HFFc6 (cell line): ENCODE measurements at places on chromosomes 2 and 18.

GRCh38 chr18:62716619-62717168 lies 1.4 kb downstream of the PHLPP1 start:
- DNase-seq = no peak

DNA sequence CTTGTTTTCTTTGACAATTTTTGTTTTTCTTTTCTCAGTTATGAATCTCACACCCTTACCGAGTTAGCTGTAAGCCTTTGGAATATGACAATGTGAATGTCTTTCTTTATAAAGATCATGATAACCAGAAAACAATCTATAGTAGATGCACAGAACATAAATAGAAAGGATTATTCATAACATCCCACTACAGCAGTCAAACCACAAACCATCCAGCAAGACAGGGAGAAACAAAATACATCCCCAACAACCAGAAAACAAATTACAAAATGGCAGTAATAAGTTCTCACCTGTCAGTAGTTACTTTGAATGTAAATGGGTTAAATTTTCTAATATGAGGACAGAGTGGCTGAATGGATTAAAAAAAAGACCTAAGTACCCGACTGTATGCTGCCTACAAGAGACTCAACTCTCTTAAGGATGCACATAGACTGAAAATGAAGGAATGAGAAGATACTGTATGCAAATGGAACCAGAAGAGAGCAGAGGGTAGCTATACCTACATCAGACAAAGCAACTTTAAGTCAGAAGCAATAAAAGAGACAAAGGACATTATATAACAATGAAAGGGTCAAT lies 124.6 kb downstream of the ZNF532 start:
- no peak for DNase-seq

DNA sequence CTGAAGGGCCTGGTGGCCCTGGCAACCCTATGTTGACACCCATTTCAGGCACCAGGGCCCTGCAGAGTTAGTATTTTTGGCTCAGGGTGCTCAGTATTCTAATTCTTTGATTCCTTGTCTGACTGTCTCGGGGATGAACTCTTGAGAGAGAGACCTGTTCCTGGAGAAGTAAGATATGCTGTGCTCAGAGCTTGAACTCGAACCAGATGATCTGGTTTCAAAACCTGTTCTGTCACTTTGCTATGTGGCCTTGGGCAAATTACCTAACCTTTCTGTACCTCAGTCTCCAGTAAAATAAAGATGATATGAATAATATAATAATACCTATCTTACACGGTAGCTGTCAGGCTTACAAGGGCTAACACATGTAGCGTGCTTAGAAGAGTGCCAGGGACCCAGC lies 294.2 kb downstream of the DYSF start:
- no peak for DNase-seq

DNA sequence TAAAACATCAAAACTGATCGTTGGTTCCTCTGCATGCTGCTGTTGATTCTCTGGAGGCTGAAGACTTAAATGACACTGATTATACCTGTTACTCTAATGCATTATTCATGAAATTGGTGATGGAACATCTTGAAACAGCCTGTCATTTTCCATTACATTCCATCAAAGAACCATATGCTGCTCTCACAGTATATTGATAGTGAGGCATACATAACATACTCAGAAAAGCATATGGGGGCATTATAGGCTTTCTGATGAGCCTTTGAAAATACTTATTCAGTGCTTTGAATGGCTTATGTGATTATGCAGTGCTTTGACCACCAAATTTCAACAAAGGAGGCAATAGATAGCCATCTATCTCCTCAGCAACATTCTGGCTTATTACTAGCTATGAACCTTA lies 392.1 kb downstream of the CDH19 start:
- DNase-seq = no peak

- no peak for DNase-seq
Observed at GRCh38 chr2:101750688-101751087, 53.2 kb downstream of the MAP4K4 start.

DNA sequence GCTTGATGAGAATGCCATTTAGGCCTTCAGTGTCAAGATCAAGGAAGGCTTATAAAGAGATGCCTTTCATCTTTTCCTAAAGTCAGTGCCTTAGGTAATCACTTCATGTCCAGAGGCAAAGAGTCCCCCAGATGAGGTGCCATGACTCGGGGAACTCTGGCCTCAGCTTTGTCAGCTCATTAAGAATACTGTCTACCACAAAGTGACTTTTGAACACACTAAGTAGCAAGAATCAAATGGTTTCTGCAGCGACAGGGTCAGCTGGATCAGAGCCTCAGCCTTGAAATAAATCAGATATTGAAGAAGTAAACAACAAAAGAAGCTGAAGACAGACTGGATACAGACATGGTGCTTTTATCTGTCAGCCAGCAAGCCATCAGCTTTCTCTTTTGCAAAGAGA lies 120.1 kb upstream of the SLC39A10 start:
- DNase-seq = no peak

GRCh38 chr2:212619954-212620353 lies 81.4 kb upstream of the ERBB4 start:
- peak; percentile 19 for DNase-seq

DNA sequence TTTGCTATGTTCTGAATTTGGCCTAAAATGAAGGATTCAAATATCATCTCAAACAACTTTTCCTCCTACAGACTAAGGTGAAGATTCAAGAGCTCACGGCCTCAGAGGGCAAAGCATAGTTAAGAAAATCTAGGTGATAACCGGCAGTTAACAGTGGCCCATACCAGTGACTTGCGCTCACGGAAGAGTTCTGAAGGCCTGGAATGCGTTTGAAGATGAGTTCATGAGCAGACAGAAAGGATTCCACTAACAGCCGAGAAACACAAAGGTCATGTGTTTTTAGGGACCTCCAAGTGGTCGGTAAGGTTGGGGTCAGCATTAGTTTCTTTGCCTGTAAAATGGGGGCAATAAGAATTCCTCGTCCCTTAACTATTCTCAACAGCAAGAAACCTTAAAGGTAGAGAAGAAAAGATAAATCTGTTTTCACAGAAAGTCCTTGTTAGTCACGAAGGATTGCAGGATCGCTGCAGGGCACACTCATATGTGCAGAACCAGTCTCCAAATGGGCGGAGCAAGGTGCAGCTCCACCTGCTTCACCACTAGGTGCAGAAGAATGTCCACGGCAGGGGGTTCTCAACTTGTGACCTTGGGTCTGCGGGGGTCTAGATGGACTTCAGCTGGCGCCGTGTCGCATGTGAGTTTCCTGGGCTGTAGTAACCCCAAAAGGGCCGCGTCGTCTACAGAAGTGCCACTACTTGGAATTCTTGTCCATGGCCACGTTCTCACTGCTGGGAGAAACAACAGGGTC lies 708 bp upstream of the RPIA start:
- DNase-seq = no peak

GRCh38 chr2:98145070-98145469 lies 58.1 kb downstream of the VWA3B start:
- DNase-seq = no peak

DNA sequence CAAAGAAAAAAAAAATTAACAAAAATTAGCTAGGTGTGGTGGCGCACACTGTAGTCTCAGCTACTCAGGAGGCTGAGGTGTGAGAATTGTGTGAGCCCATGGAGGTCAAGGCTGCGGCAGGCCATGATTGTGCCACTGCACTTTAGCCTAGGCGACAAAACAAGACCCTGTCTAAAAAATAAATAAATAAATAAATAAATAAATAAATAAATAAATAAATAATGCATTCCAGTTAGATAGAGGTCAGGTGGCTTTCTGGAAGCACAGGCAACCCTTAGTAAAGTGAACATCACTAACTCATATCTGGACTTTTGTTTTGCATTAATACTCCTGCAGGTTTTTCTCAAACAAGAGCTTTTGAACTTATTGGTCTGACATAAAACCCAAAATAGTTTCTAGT lies 206.8 kb downstream of the L3MBTL4 start:
- DNase-seq = no peak

DNA sequence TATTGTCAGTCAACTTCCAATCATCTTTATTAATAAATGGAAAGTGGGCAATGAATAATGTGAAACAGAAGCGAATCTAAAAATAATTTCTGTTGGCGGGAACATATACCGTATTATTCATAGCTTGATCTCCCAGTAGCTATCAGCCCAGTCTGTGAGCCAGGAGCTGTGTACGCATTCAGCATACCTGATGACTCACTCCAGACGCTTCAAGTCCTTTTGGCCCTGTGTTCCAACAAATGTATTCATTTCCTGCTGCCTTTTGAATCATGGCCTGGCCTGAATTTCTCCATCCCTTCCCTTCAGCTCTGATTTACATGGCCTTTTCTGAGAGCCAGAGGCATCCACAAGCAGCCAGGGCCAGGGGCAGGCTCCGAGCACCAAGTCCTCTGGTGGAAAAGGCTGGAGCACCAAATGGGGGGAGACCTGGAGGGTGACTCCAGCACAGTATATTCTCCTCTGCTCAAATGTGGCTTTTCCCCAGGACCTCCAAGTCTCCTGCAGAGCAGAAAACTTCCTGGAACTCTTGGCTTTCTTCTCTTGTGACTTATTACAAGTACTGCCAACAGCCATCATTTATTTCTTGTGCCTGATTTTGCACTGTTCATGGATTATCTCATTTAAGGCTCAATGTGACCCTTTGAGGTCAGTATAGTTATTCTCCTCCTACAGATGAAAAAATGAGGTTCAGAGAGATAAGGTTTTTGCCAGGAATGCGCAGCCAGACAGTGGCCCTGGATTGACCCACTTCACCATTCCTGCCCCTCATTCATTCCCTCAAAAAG lies 108.7 kb downstream of the EN1 start:
- peak; percentile 93 for DNase-seq

- no peak for DNase-seq
Observed at GRCh38 chr2:108806371-108807113, 20.0 kb downstream of the CCDC138 start.

GRCh38 chr2:38583994-38584393 lies 18.7 kb downstream of the HNRNPLL start:
- DNase-seq = no peak

DNA sequence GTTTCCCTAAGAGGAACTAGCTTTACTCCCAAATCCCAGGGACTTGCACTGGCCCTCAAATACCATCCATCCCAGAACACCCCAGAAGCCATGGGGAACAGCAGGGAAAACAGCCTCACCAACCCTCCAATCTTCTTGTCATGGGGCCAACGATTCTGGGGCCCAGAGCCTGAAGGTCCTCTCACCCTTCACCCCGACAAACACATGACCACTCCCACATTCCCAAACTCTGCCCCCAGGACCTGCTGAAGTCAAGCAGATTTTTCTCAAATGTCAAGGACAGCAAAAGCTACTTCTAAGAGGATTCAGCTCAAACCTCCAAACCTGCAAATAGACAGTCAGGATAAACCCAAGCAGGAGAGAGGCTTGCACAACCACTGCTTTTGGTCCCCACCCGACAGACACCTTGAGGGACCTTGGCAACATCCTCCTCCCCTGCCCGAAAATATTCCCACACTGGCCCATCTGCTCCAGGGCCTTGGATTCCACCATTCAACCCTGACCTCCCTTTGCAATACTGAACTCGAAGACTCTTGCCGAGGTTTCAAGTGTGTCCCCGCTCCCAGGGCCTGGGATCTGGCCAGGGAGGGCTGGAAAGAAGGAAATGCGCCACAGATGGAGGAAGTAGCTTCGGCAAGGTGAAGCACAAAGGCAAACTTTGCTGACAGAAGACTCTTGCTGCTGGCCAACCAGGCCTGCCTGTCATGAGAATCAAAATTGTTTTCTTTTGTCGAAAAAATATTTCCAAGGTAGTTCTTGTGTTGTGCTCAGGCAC lies 143.3 kb downstream of the ZFP36L2 start:
- DNase-seq = no peak

DNA sequence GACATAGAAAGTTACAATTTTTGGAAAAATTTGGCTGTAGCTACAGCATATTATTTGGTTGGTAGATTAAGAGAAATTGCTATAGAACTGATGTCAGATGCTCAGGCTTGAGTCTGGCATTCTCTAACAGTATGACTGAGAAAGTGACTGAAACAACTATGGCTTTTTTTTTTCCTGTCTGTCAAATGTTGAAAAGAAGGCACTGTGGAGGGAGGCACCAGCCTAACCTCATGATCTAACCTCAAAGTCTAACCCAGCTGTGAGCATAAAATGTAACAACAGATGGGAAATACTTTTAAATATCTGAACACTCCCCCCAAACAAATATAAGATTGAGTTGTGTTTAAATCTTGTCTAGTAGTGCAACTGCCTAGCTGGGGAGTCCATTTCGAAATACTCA lies 629.1 kb downstream of the LRP1B start:
- no peak for DNase-seq

DNA sequence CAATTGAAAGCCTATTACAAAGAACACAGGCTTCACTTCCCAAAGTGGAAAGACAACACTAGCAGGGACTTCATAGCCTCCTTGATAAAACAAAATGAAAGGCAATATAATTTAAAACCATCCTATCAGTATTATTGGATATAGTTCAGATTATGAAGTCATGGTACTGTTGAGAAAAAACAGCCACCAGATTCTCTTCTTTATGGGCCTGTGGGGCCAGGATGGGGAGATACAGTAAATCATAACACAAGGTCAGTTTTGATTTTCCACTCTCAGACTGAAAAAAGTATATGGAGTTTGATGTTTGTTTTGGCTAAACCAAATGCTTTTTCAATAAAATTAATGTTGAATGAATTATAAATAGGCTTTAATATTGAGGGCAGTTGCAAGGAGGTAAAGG lies 129.1 kb downstream of the BCL2L11 start:
- no peak for DNase-seq

- DNase-seq = no peak
Observed at GRCh38 chr2:71610671-71611070, 157.3 kb downstream of the DYSF start.

DNA sequence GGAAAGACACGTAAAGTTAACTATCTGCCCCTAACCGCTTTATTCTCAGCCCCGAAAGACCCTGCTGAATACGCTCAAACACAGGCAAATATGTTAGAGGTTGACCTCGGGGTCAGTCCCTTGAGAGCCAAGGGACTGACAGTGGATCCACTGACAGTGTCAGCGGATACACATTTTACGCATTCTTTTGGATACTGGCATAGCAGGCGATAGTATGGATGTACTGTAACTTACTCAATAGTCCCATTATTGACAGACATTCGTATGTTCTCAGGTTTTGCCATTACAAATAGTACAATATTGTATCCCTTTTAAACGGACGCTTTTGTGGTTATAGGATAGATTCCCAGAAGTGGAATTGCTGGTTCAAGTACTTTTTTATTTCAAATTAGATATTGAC lies 13.4 kb downstream of the ATP6V1B1 start:
- no peak for DNase-seq

DNA sequence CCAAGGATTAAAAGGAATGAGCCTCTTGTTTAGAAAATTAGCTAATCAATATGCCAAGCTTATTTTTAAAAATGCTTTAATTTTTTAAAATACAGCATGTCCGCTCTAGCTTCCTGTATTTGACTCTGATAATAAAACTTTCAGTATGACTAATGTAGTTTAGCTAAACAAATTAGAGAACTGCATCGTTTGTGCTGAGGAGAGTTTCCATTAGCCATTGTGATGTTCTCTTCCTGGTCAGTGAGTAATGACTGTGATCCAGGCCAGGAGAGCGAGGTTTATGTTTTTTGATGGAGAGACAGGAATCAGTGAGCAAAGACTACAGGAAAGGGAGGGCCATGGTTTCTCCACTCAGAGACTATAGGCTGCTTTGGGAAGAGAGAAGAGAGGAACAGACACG lies 237.2 kb upstream of the ETAA1 start:
- peak; percentile 66 for DNase-seq

GRCh38 chr2:134370655-134371445 lies 117.0 kb downstream of the MGAT5 start:
- peak; percentile 86 for DNase-seq
